ENCODE measurements at places on chromosomes 16 and 17.

DNA sequence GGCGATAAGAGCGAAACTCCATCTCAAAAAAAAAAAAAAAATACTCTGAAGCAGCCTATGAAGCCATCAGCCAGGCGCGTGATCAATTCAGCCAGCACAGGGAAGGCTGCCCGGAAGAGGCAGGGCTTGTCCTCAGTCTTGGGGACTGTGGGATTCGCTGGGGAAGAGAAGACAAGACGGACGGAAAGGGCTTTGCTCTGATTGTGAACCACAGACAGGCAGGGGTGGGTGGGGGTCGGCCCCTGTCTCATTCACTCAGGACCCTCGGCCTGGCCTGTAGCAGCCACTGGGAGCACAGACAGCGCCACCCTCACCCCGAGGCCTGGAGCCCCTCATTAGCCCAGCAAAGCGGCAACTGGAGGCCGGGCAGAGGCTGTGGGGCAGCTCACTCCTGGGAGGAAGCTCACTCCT is 37.2 kb downstream of the ABR start:
- no peak for DNase-seq

GRCh38 chr16:51440131-51440889 is 289.2 kb upstream of the SALL1 start:
- no peak for DNase-seq

DNA sequence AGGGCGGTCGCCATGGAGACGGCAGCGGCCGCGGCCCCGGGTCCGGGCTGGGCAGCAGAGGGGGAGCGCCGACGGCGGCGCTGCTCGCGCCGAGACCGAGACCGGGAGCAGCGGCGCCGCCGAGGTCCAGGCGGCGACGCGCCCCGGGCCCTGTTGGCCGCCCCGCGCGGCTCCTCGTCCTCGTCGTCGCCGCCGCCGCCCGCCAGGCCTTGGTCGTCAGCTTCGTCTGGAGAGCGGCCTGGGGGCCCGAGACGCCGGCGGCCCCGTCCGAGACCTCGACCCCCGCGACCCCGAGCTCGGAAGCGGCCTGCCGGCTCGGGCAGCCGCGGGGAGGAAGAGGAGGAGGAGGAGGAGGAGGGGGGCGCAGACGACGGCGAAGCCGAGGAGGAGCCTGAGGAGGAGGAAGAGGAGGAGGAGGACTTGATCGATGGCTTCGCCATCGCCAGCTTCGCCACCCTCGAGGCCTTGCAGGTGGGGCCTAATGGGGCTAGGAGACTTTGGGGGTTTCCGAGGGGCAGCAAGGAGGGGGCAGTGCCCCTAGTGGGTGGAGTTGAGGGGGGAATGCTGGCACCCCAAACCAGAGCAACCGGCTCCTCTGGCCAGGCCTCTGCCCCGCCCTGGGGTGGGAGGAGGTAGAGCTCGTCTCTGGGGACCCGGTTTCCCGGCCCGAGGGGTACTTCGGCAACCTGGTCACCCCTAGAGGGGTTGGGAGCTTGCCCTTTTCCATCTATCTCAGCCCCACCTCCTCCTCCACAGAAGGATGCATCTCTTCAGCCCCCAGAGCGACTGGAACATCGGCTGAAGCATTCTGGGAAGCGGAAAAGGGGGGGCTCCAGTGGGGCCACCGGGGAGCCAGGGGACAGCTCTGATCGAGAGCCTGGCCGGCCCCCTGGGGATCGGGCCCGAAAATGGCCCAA is 1.5 kb downstream of the FBRS start:
- DNase-seq, result no peak

DNA sequence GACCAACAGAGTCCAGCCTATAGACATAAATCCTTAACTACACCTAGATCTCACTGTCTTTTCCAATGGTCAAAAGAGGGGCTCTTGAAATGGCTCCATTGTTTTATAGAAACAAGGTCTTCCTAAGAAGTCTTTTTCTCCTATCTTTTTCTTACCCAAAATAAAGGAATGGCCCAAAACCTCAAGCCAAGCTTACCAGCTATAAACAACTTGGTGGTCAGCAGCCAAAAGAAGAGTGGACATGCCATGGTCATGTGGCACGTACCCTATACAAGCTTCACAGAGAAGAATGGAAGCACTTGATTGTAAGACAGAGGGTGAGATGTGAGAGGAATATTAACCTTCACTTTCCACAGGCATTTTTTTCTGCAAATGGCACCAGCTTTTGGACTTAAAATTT is 82.1 kb upstream of the GNAO1 start:
- no peak for DNase-seq

- DNase-seq, result no peak
These were observed 4.1 kb upstream of the RSAD1 start for GRCh38 chr17:50474523-50474922.

DNA sequence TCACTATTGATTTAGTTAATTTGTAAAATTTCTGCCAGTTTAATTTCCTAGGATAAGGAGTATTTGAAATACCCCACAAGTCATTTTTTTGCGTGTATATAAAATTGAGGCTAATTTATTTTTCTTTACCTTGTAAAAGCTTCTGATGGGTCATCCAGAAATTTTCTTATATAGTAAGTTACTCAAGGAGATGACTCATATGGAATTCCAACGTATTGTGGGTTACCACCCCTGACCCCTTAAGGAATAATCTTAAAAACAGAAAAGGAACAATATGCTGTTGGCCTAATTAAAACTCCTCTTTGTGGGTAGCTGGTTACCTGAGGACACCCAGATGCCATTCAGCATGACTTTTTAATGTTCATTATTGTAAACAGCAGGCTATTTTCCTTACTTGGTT is 13.6 kb downstream of the HEATR6 start:
- no peak for DNase-seq

- no peak for DNase-seq
These were observed 46.0 kb upstream of the TBX2 start for GRCh38 chr17:61353615-61354014.

GRCh38 chr16:84572096-84572495 is 45.8 kb downstream of the COTL1 start:
- no peak for DNase-seq

Measured in fibroblast of the conjunctiva (primary cell).